Activated naive CD4-positive, alpha-beta T cell treated with anti-CD3 and anti-CD28 coated beads, Interleukin-2, amount 50 U/mL, for 72 hours (primary cell): ENCODE measurements at places on chromosomes 3 and 15.

- no peak for DNase-seq
Measured at GRCh38 chr15:92471288-92471687, 77.6 kb downstream of the ST8SIA2 start.

GRCh38 chr3:108334701-108335100 lies 38.4 kb downstream of the HHLA2 start:
- no peak for DNase-seq

DNA sequence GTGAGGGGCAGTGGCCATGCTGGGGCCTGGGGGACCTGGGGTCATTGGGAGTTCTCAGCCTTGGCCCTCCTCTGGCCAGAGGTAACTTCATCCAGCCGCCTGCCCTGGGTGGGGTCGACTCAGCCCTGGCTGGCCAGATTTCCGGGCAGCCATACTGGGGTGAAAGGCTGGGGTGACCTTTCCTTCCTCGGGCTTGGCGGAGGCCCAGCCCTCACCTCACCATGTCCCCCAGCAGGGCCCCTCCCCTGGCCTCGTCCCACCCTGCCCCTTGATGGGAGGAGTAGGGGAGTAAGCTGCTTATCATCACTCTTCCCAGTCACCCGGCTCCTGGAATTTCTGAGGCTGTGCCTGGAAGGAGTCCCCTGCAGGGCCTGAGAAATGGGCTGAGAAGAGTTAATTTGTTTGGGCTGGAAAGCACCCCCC lies 5.4 kb downstream of the SEMA3F start:
- no peak for DNase-seq

DNA sequence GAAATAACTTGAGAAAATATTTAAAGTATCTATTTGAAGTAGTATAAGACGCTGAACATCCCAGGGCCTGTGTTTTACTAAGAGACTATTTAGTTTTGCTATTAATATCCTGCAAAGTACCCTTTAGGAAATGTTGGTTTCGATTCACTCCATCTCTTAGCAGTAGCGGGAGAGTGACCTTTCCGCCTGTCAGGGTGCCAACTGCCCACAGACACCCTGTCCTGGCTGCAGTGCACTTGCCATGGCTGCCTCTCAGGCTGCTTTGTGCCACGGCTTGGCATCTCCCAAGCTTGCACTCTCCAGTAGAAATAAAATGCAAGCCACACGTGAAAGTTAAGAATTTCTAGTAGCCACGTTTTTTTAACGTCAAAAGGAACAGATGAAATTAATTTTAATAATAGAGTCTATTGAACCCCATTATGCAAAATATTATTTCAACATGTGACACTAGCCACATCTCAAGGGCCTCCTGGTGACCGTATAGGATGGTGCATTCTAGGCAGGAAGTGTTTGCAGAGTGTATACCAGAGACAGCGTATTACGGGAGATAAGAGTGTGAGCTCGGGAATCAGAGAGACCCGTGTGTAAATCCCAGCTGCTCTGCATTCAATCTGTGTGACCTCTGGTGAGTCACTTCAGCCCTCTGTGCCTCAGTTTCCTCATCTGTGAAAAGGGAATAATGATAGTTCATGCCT lies 19.8 kb downstream of the ADAMTS9 start:
- DNase-seq = no peak

- DNase-seq = no peak
Measured at GRCh38 chr3:48215466-48215865, 7.8 kb upstream of the CAMP start.

- DNase-seq = no peak
Measured at GRCh38 chr3:14143271-14144225, 18.7 kb downstream of the TMEM43 start.

- no peak for DNase-seq
Measured at GRCh38 chr3:127694467-127695215, 21.9 kb downstream of the ABTB1 start.

DNA sequence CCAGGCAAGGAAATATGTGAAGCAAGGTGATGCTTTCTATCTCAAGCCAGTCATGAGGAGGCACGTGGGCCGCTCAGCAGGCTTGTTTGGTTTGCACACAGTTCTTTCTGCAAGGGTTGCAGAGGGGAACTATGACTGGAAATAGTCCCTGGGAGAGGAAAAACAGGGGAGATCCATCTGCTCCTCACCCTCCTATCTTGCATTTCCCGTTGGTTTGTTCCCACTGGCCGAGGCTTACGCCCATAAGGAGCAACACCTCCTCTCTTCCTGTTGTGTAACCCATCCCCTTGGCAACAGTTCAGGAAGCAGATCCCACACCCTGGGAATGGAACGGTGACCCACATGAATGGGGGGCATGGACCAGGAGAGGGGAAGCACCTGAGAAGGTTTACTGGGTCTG lies 72.1 kb upstream of the MAGI1 start:
- DNase-seq = no peak

DNA sequence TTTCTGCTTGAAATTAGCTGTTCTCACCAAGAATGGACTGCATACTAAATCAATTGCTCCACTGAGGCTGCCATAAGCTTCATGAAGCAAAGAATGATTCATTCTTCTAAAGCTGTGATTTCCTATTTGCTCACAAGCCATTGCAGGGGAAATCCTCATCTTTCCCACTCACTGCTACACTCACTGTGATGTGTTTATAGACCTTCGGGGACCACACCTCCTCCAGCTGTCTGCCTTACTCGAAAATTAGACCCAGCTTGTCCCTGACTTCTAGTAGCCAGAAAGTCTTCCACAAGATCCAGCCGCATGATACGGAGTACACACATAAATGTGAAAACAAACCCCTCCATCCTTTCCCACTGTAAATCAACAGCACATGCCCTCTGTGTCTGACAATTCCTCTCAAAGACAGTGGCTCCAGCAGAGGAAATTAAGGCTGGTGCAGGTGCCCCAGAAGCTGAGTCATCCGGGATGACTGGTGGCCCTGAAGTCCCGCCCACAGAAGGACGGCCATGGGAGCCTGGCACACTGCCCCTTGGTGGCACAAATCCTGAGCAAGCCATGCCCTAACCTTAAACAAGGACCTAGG lies 172.0 kb downstream of the STT3B start:
- no peak for DNase-seq

- DNase-seq = no peak
Measured at GRCh38 chr3:76438971-76439370, 600.9 kb upstream of the ROBO2 start.

DNA sequence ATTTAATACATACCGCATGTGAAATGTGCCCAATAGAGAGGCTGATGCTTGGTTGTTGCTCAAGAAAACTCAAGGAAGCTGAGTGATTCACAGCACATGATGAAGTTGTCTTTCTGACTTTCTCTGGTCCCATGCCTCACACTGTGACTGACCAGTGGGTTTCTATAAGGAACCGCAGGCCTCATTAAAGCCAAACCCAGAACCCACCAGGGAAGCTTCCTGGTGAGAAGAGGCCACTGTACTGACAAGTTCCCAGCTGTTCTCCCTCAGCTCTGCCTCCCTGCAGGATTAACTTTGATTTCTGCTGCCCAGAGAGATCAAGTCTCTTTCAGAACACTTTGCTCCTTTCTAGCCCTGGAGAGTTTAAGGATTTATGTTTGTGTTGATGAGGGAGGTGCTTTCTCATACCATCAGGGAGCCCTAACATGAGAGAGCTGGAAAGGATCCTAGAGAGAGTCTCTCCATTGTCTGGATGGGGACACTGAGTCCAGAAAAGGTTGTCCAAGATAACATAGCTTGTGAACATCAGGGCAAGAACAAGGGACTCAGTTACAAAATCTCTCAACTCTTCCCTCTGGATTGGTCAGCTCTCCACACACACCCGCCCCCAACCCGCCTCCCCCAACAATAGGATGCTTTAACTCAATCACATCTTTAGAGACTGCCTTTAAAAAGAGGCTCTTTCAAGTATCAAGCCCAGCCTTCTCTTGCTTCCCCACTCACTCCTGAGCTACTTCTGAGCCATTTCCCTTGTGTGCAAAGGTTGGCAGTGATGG lies 303.2 kb upstream of the TLE3 start:
- DNase-seq = no peak
